ENCODE measurements at places on chromosomes 11 and 22.

DNA sequence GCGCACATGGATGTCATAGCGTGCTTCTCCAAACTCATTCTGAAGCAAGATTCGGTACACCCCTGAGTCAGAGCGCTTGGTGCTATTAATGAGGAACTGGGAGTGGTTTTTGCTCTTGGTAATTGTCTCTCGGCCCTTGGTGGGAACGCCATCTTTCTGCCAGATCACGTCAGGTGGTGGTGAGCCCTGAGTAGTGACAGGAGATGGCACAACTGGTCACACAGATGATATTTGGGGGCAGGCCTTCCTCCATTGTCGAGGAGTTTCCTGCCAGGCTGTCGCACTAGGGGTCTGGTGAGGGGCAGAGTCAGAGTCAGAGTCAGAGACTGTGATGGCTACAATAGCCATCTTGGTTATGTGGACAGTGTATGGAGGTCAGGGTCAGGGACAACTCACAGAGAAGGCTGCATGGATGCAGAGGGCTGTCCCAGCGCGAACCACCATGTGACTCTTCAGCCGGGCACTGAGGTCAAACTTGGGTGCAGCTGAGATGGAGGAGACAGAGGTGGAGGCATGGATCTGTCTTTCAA is 9.3 kb downstream of the TMEM86A start:
- no peak for DNase-seq

- no peak for DNase-seq
Measured at GRCh38 chr11:93187290-93187689, 10.5 kb downstream of the SLC36A4 start.

- DNase-seq, result no peak
Measured at GRCh38 chr22:30249049-30250038, 2.8 kb upstream of the LIF start.

GRCh38 chr22:36068776-36069344 is 40.2 kb upstream of the RBFOX2 start:
- DNase-seq, result no peak

DNA sequence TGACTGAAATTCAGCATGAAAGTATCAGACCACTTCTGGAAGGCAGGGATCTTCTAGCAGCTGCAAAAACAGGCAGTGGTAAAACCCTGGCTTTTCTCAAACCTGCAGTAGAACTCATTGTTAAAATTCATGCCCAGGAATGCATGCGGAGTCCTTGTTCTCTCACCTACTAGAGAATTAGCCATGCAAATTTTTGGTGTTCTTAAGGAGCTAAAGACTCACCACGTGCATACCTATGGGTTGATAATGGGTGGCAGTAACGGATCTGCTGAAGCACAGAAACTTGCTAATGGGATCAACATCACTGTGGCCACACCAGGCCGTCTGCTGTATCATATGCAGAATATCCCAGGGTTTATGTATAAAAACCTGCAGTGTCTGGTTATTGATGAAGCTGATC is 19.1 kb downstream of the ZBTB44 start:
- DNase-seq, result no peak

DNA sequence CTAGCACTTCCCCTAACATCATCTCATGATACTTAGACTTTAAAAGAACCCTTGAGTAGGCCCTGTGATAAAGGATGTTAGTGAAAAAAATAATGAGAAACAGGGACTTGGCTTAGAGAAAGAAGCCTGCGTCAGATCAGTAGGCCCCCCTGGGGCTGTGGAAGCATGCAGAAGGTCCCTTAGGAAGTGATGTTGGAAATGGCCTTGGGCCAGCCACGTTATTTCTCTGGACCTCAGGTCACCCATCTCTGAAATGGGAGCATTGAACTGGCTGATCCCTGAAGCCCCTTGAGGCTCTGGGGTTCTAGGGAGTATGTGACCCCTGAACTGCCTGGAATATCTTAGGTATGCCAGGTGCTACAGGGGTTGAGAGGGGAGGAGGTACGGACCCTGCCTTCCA is 40.2 kb downstream of the MCM5 start:
- no peak for DNase-seq

DNA sequence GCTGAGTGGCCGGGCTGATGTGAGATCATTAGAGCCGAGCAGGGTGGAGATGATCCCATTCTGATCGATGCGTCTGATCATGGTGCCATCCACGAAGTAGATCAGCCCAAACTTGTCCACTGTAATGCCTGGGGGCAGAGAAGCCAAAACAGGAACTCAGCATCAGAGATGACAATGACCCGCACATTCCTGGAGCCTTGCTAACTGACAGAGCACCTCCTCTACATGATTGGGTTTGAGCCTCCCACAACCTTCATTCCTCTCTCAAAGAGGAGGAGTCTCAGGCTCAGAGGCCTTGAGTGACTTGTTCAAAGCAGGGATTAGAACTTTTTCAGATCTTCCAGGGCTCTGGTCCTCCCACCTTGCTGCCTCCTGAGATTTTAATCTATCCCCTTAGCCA is 133.7 kb upstream of the NARS2 start:
- no peak for DNase-seq

DNA sequence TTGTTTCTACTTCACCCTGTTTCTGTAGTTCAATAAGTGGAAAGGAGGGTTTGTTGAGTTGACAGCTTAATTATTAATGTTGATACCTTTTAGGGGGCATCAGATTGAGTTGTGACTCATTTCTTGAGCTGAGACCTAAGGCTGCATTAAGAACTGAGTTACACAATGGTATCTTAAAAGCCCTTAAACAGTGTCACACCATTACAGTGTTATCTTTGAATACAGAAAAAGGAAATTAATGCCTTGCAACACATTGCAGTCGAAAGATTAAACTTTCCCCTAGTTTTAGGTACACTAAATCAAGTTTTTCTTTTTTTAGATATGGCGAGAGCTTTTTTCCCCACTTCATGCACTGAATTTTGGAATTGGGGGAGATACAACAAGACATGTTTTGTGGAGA is 16.7 kb downstream of the PAFAH1B2 start:
- DNase-seq, result no peak

- no peak for DNase-seq
Measured at GRCh38 chr22:38298312-38299005, 18.8 kb downstream of the CSNK1E start.

GRCh38 chr22:36617694-36618522 is 85.6 kb downstream of the CACNG2 start:
- no peak for DNase-seq

All from CD8-positive, alpha-beta memory T cell (primary cell).